ENCODE measurements at places on chromosomes 16 and 17. TPM values are rescaled to one million over a fixed set of nuclear protein-coding genes. Genes with fewer than 3 reads are reported as not detected.

Gene ATP1B2
- total RNA-seq, result 0.12 TPM

Gene PRDM7
- not detected for total RNA-seq

Gene MAP2K6
- total RNA-seq, result 2.2 TPM

Gene GH1
- not detected for total RNA-seq

Gene KDM8
- 9.7 TPM for total RNA-seq

Gene WNK4
- 0.15 TPM for total RNA-seq

Gene FOXK2
- 49.3 TPM for total RNA-seq

Gene GAS2L2
- not detected for total RNA-seq

Gene KRTAP17-1
- not detected for total RNA-seq

Gene CDH15
- total RNA-seq, result not detected

All from activated CD4-positive, alpha-beta memory T cell treated with anti-CD3 and anti-CD28 coated beads for 36 hours (primary cell).